ENCODE measurements at places on chromosomes 4 and X. TPM values are rescaled to one million over a fixed set of nuclear protein-coding genes. Genes with fewer than 3 reads are reported as not detected.

The ANK2 gene
- 0.42 TPM for total RNA-seq

The OFD1 gene
- 35.0 TPM for total RNA-seq

The IL21 gene
- 0.69 TPM for total RNA-seq

The GPM6B gene
- total RNA-seq, result not detected

The LDB2 gene
- total RNA-seq, result not detected

DNA sequence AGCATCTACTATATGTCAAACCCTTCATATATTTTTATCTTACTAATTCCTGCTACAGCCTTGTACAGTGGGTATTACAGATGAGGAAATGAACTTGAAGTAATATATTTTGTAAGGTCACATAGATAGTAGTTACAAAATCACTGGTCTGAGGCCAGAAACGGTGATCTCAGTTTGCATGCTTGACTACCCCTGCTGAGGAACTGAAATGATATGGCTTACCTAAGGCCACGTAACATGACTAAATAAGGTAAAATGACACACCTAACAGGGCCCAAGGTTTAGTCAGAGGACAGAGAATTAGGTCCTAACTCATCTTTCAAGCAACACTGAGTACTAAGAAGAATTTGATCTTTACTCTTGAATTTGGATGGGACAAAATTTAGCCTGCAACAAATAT, 1.5 kb upstream of the COMMD8 start:
- no peak for DNase-seq

DNA sequence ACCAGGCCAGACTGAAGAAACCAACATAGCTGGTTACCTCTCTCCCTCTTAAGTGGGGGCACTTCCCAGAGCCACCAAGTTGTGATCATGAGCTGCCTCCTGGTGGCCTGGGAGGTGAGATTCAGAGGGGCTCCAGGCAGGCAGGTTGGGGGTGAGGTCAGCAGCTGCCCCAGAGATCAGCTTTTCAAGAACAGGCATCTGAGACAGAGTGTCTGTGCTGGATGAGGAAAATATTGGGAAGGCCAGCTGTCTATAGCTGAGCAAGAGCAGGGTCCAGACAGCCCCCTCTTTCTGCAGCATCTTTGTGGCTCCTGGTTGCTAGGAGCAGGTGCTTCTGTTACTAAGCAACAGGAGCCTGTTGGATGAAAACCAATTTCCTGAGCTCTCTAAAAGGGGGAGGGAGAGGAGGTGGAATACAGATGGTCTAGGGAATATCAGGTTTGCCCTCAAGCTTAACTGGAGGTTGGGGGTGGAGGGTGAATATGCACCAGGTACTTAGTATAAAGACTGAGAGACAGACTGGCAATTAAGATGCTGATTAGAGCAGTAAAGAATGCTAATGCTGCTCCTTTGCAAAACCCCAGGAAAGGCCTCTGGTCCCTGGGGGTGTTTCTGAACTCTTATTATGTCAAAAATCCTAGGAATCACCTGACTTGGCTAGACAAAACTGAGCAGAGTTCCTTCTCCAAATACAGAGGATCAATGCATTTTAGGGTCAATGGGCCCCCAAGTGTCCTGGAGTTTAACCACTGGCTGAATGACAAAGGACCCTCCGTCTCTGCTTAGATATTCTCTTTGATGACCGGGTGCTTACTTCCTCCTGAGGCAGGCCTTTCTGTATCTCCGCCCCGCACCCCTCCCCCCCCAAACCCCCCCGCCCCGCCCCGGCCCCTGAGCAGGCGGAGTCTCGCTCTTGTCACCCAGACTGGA, 21.4 kb downstream of the ZCCHC13 start:
- no peak for DNase-seq

DNA sequence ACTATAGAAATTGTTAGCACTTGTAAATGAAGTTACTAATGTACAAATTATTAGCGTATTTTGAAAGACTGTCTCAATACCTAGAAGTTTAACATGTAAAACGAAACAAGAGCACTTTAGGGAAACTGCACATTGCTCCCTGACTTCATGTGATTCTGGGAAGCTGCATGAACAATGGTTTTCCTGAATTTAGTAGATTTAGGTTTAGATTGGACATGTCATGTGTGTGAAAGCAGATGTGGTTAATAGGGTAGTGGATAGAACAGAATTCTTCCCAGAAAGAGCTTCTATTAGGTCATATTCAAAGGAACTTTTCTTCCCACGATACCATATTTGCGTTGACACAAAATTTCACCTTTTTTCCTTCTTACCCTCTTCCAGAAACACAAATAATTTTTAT, 14.9 kb upstream of the CXCL8 start:
- DNase-seq, result no peak

DNA sequence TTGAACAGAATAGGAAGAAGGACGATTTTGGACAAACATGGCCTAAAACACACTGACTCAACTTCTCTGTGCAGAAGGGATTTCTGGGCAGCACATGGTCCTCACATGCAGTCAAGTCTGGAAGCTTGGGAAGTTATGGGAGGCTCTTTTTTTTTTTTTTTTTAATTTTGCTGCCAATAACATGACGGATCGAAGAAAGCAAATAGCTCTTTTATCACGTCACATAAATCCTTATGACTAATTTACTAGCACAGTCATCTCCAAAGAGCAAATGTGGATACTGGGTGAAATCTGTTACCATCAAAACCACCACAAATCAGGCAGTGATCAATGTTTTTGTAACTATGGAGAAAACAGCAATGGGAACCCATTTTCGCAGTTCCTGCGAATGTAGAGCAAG, 193.3 kb upstream of the FAM9B start:
- no peak for DNase-seq

GRCh38 chrX:76420237-76420636, 7.3 kb upstream of the MAGEE1 start:
- DNase-seq, result no peak

DNA sequence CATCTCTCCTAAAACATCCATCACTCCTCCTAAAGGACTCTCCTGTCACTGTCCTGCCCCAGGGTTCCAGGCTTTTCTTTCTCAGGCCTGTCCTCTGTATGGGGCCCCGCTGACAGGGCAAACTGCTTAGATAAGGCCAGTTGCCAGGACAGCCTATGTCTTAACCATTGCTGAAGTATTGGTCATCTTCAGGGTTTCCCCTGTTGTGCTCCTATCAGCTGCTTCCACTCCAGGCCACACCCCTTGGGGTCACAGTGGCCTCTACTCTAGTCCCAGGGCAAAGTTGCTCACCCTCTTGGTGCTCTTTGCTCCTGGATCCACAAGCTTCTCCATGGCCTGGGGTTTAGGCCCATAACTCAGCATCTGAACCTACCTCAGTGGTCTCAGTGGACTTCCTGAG, 138.0 kb upstream of the PJA1 start:
- no peak for DNase-seq

GRCh38 chr4:26375551-26375950, 54.7 kb downstream of the RBPJ start:
- DNase-seq, result no peak

GRCh38 chr4:76898385-76898692, 395 bp upstream of the SOWAHB start:
- no peak for DNase-seq

DNA sequence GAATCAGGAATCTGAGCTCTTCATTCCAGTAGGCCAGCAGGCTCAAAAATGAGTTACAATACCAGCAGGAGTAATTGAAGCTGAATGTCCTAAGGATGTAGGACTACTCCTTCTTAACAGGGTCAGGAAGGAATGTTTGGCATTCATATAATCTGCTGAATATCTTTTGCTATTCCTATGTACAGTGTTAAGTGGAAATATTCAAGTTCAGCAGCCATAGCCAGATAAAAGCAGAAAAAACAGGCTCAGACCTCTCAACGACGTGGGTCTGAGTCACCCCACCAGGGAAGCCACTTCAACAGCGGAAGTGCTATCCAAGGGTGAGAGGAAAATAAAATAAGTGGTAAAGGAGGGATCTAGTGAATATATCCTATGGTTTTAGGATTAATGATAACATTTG, 577.0 kb downstream of the SPOCK3 start:
- no peak for DNase-seq

- DNase-seq, result no peak
These were observed 189.8 kb downstream of the PPP3CA start for GRCh38 chr4:101157415-101158133.

- DNase-seq, result no peak
These were observed 3.1 kb upstream of the ELOVL6 start for GRCh38 chr4:110201502-110201901.

DNA sequence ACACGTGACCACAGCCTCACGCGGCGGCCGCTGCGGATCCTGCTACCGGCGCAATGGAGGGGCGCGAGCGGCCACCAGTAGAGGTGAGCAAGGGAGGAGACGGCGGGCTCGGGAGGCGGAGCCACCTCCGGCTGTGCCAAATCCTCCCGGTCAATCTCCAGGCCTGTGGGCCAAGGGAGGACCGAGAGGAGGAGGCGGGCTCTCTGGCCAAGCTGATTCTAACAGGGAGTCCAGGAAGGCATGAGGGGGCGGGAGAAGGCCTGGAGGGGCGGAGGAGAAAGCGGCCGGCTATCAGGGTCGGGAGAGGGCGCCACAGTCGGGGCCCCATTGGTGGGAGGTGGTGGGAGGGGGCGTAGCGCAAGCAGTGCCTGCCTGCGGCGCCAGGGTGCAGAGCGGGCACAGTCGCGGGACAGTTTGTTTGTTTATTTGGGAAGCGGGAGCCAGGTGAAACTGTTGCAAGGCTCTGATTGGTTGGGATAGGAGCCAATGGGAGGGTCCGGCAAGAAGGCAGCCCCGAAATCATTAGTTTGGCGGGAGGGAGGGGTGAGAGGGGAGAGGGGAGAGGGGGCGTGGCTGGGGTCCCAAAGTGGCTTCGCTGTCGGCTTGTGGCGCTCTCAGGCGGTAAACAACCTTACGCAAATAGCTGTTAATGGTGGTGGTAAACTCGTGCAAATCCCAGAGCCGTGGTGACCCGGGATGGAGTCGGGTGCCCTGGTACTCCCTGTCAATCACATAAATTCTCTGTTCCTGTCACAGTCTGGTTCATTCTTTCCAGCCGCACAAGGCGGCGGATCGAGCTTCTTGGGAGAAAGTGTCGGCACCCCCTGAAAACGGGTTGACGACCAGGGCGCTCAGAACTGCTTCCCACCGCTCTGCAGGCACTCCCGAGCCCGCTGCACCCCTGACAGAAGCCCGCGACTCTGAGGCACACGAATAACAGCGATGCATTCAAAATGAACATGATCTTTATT, at the start of gene IRS4:
IRS4 (minus strand) TSS at position 55 of the 971 bp plus-strand sequence.
- no peak for DNase-seq
